ENCODE measurements at places on chromosomes 7 and 10.

- DNase-seq, result no peak
Measured at GRCh38 chr7:17371671-17372524, 73.4 kb downstream of the AHR start.

DNA sequence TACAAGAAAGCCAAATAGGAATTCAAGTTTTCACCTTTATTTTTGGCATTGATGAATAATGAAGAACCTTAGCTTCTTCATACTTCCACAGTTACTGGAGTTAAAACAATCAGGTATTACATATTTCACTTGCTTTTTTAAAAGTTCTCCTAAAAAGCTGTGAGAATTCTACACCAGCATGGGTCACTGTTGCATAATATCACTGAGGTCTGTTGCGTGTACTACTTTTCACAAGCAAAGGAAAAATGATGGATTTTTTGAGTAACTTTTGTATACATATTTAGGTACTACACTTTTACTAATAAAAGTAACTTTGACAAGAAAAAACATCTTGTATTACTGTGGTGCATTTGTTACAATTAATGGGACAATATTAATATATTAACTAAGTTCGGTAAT is 15.2 kb downstream of the FAM24B start:
- no peak for DNase-seq

DNA sequence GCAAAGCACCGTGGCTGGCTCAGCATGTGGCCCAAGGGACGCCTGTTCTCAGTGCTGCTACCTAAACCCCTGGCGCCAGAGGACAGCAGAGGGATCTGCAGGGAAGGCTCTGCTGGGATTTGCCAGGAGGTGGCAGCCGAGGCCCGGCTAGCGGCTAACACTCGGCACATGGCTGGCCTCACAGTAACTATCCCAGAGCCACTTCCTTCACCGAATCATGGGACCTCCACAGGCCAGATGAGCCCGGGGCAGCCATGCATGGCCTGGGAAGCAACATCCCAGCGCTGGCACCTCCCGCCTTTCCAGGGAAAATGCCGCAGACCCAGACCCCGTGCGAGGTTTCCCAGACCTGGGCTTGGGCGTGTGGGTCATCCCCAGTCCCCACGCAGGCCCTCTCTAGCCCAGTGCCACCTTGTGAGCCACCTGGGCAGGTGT is 36.4 kb downstream of the DPYSL4 start:
- DNase-seq, result peak; percentile 30

DNA sequence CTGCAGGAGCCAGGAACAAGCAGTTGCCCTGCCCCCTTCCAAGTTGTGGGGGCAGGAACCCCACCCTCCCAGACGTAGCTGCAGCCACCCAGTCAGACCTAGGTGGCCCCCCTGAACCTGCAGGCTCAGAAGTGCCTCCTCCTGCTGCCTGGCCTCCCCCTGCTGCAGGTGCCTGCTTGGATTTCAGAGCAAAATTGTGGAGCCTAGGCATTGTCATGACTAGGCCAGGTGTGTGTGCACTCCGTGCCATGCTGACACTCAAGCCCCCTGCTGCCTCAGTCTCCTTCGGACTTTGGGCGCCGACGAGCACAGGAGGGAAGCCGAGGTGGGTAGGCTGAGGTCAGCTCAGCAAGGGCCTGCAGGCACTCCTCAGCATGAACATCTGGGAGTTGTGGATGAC is 733.9 kb upstream of the ZWINT start:
- DNase-seq, result no peak

GRCh38 chr7:35992436-35992835 is 160.6 kb upstream of the EEPD1 start:
- DNase-seq, result no peak

DNA sequence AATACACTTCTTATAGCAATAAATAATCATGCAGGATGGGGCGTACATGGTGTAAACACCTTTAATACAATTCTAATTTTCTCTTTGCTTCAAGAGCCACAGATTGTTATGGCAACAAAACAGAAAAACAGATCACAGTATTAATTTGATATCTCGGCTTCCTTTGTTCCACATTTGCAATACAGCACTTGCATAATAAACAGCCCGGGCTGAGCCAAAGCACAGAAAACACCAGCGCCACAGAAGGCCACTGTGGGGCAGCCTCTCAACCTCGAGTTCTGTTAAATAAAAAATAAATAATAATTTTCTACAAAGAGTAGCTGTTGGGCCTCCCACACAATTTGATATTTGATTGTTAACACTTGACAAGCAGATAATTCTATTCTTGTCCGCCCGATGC is 255.9 kb downstream of the USP6NL start:
- DNase-seq, result no peak

- DNase-seq, result no peak
Measured at GRCh38 chr7:66356277-66356721, 151.2 kb downstream of the TPST1 start.
